ENCODE measurements at places on chromosomes 5 and 9.

- DNase-seq: peak; percentile 49
These were observed 30.8 kb downstream of the LCP2 start for GRCh38 chr5:170266570-170267381.

GRCh38 chr9:136621019-136621733, 41.5 kb upstream of the EGFL7 start:
- no peak for DNase-seq

DNA sequence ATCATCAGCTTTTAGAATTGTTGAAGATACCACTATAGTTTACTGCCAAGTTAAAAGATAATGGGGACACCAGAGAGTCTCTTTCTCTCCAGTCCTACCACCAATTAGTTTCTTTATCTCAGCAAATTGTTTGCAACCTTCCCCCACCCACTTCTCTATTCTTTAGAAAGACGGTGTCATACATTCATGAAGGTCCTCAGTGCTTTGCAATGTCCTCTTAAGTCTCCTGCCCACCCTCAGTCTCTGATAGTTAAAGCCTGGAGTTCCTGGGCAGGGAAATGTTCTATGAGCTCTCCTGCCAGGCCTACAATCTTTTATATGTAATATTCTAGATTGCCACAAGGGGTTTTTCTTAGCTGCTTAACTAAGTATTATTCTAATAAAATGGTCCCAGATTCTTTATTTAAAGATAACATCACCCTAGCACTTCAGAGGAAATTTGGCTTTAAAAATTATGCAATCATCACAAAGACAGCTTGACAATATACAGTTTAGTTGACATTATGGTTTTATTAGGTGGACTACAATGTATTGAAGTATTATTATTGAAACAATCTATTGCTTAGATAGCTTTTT, 509.2 kb downstream of the CSNK1G3 start:
- no peak for DNase-seq

DNA sequence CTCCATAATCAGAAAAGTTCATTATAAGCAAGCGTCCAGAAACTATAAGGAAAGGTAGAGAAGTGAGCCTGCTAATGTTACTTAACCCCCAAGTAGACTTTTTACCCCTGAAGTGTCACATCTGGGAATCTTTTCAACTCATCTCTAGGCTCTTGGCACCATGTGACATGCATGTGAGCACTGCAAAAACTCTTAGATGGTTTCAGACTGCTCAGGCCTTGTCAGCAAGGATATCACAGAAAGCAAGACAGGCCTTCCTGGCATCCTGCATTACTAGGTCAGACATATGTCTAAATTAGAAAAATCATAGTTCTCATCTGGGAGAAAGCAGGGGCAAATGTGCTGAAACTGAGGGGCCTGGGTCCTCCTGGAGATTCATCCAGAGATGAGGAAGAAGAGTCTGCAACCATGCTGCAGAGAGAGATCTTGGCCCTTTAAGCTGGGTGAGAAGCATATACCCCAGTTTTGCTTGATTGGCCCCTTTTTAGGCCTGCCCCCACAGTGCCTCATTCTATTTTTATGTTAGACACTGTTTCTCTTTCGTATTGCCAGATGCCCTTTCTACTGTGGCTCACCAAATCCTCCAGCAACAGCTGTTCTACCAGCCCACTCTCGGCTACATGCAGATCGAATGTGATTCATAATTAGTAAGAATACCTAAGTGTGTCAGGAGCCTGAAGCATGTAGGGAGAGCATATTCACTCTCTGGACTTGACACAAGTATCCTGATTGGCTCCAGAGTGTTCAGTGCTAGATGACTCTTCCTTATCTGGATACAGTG, 19.0 kb downstream of the TMEM8B start:
- no peak for DNase-seq

- DNase-seq: no peak
These were observed 62.3 kb upstream of the CDH18 start for GRCh38 chr5:20050262-20050661.

DNA sequence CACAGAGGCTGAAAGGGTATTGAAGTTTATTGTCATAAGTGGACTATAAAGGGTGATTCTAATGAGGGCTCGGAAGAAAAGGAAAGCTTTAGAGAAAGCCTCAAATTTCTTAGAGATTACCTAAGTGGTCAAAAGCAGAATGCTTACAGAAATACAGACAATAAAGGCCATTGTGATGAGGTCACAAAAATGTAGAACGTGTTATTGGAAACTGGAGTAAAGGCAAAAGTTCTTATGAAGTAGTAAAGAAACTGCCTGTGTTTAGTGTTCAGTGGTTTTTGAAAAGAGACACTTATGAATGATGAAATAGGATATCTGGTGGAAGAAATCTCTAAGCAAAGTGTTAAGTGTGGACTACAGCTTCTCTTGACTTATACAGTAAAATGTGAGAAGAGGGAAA, 726.9 kb downstream of the DNAH5 start:
- DNase-seq: no peak

- no peak for DNase-seq
These were observed 227.6 kb downstream of the WDR70 start for GRCh38 chr5:37606632-37607248.

DNA sequence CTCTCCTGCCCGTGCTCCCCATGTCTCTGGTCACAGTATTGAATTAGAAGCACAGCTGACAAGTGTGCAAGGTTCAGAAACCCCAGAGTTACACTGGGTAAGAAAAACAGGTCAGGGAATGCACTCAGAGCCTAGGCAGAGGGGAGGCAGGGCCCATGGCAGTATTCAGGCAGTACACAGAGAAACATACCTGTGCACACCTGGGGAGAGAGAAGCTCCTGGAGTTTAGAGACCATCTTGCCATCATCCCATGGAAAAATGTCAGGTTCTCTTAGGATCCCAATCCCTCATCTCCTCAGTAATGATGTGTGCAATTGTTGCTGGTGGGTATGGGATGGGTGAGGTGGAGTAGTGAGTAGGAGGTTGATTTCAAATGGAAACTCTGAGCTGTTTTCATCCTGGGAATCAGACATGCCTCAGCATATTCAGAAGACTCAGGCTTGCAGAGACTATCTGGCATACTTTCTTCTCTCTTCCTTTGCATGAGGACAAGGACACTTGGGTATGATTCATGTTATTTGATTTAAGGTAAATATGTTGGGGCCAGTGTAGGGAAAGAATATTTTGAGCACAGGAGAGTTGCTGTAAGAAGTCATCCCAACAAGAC, 228.5 kb downstream of the ESM1 start:
- no peak for DNase-seq

DNA sequence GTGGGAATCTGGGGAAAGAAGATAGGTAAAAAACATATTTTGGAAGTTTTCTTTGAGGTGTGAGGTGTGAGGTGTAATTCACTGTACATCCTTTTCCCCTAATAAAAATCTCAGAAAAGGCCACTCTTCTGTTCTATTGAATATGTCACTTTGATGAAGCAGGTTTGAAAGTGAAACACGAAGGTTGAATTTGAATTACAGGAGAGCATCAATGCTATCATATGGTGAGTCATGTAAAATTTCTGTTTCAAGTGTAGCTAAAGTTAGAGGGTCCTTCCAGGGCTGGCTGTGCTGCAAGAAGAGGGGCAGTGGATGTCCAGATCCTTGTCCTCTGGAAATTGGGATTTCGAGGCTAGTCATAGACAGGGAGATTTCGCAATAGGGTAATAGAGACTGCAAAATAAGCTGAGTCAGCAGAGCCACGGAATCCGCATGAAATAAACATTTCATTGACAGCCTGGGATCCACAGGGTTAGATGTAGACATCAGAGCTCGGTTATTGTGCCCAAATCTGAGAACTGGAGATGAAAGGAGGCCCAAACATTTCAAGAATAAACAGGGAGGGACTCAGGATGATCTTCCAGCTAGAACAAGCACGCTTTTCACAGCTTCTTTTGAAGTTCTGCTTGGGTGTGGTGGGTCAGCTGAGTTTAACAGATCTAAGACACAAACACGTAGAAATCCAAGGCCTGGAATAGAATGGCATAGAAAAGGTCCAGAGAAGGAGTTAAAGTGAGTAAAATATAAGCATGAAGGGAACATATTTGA, 194.4 kb upstream of the CDKN2B start:
- no peak for DNase-seq
